ENCODE measurements at places on chromosomes 6 and 20.

- peak; percentile 67 for DNase-seq
Measured at GRCh38 chr6:142112451-142113061, 20.2 kb upstream of the GJE1 start.

DNA sequence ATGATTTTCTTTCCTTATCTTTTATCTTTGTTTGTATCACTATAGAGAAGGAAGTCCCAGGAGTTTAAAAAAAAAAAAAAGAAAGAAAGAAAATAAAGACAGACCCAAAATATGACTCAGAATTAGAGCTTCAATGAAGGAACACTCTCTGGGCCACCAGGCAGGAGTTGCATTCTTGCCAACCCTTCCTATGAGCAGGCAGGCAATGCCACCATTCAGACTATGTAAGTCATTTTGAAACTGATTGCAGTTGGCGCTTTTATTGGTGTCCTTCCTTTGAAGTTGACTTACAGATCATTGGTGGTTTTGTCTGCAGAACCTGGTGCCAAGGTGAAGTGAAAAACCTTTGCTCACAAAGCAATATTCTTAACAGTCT lies 50.3 kb downstream of the MYB start:
- no peak for DNase-seq

GRCh38 chr20:3751675-3752385 lies 15.7 kb downstream of the ADISSP start:
- DNase-seq = peak; percentile 71

- no peak for DNase-seq
Measured at GRCh38 chr6:81293896-81294295, 458.6 kb downstream of the TENT5A start.

DNA sequence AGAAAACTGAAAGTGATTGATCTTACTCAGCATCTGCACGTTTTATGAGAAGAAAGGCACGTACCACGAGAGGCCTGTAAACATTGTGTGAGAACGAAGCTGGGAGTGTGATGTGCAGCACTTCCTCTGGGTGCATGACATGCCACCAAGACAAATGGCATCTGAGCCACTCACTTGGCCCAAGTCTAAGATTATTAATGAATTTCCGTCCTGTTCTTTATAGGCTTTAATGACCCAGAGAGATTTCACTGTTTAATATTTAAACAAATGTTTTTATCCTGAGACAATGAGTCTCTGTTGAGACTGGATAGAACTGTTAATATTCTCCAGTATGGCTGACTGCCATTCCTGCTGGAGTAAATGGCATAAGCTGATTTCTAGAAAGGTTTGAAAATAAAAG lies 172.6 kb upstream of the PHACTR1 start:
- DNase-seq = no peak

GRCh38 chr20:3000852-3001523 lies 42.4 kb upstream of the GNRH2 start:
- DNase-seq = peak; percentile 46

- DNase-seq = no peak
Measured at GRCh38 chr6:93624408-93624807, 205.0 kb upstream of the EPHA7 start.

DNA sequence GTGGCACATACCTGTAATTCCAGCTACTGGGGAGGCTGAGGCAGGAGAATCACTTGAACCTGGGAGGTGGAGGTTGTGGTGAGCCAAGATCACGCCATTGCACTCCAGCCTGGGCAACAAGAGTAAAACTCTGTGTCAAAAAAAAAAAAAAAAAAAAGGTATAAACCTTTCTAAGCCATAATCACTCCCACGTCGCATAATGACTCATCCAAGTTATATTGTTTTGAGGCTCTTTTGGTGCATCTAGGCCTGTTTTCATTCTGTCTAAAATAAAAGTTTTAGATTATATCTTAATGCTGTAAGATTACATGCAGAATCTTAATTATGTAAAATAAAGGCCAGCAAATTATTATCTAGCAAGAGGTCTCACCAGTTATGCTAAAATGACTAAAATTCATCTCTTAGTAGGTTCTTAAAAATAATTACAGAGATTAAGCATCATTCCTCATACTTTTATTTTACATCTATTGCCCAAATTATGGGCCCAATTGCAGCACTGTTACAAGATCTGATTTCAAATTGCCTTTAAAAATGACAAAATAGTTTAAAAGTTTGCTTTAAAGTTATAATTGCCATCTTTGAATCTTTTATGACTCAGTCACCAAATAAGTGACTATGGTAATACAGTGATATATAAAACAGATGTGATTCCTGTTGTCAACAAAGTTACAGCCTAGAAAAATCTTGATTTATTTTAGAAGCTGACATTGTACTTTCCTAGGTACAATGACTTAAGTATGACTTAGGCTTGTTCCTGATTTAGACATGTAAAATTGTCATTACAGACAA lies 10.4 kb upstream of the SUMO4 start:
- no peak for DNase-seq

Measured in CD4-positive, alpha-beta T cell treated with Interleukin-12 subunit alpha and Interleukin-12 subunit beta, for 1 hour (primary cell).